T-cell (primary cell): ENCODE measurements at places on chromosomes 7 and 10.
A peak's percentile ranks its signal among the peaks of the same experiment; 100 is the strongest.

DNA sequence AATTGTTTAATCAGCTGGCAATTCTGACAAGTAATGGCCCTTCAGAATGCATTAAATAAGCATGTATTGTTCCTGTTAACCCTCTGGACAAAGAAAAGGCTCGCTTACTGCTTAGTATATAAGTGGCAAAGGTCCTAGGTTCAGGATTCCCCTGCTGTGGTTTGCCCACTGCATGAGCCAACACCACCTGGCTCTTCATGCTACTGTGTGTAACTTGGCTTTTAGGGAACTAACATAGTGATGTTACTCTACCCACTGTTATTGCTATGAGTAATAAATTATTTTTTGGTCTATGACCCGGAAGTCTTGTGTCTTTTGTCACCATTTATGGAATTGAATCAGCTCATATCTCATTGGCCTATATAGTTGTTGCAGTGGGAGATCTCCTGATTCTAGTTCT, 791.7 kb upstream of the PHF14 start:
- DNase-seq = no peak
- H3K4me3 ChIP-seq = no peak overlapping the region
- H3K27me3 ChIP-seq = no peaks in the 10 kb centered on the region
- H3K4me1 ChIP-seq = no peaks in the 10 kb centered on the region
- no peak overlapping the region for H3K27ac ChIP-seq

- no peak overlapping the region for H3K4me3 ChIP-seq
- no peak overlapping the region for H3K27ac ChIP-seq
- peaks cover 7% of the 10 kb centered on the region for H3K27me3 ChIP-seq
- H3K4me1 ChIP-seq = peaks cover 3% of the 10 kb centered on the region
- no peak for DNase-seq
These were observed 92.1 kb downstream of the EBF3 start for GRCh38 chr10:129871966-129872365.

DNA sequence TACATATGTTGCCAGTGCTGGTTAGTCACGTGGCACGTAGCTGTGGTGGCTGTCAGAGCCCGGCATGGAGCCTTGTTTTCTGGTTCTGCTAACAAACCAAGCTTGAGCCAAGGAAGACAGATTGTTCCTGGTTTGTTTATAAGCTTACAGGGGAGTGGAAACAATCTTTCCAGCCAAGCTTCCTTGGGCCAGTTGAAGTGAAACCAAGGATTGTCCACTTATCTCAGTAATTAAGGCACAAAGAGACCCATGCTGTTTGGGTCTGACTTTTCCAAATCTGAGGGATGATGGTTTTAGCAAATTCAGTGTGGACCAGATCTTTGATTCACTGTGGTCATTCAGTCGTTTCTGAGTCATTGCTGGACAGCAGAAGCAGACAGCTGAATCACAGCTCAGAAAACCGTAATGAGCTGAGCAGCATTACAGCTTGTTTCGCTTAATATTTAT, 297.3 kb upstream of the COBL start:
- no peaks in the 10 kb centered on the region for H3K27me3 ChIP-seq
- no peaks in the 10 kb centered on the region for H3K36me3 ChIP-seq
- no peak overlapping the region for H3K27ac ChIP-seq
- H3K4me3 ChIP-seq = no peak overlapping the region

- no peak for DNase-seq
- H3K36me3 ChIP-seq = no peaks in the 10 kb centered on the region
- no peaks in the 10 kb centered on the region for H3K4me1 ChIP-seq
These were observed 86.6 kb downstream of the ODAD2 start for GRCh38 chr10:27912231-27912630.

DNA sequence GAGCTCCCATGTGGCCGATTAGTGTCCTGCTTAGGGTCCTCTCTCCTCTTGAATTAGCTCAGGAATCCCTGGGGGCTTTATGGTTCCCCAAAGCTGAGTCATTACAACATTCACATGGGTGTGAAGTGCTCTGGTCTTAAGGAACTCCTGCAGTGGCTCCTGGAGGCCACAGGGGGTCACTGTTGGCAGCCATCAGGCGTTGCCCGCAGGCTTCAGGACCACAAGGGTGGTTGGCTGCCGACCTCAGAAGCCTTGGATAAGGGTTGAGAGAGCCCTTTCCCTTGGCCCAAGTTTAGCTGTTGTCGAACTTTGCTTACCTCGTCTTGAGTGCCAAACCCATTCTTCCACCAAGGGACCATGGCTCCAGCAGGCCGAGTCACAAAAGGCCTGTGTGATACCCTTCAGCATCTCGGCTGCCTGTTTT, 61.7 kb downstream of the SH2D4B start:
- no peaks in the 10 kb centered on the region for H3K36me3 ChIP-seq
- H3K27ac ChIP-seq = no peak overlapping the region
- no peak overlapping the region for H3K4me3 ChIP-seq
- H3K27me3 ChIP-seq = no peaks in the 10 kb centered on the region
- DNase-seq = peak; percentile 54

- no peaks in the 10 kb centered on the region for H3K27me3 ChIP-seq
- H3K4me3 ChIP-seq = peak overlapping the region; percentile 65
- peaks cover 21% of the 10 kb centered on the region for H3K4me1 ChIP-seq
- DNase-seq = peak; percentile 27
- peak overlapping the region; percentile 0 for H3K27ac ChIP-seq
These were observed 136.0 kb downstream of the KIF20B start for GRCh38 chr10:89837165-89838043.

GRCh38 chr7:131547589-131547988, 8.8 kb downstream of the PODXL start:
- no peak overlapping the region for H3K4me3 ChIP-seq
- H3K27me3 ChIP-seq = no peaks in the 10 kb centered on the region
- H3K36me3 ChIP-seq = no peaks in the 10 kb centered on the region
- no peak for DNase-seq
- no peak overlapping the region for H3K27ac ChIP-seq
- no peaks in the 10 kb centered on the region for H3K4me1 ChIP-seq

GRCh38 chr7:158463317-158463716, 124.3 kb downstream of the PTPRN2 start:
- DNase-seq = no peak
- no peak overlapping the region for H3K27ac ChIP-seq
- no peaks in the 10 kb centered on the region for H3K36me3 ChIP-seq
- no peaks in the 10 kb centered on the region for H3K4me1 ChIP-seq
- H3K4me3 ChIP-seq = no peak overlapping the region

DNA sequence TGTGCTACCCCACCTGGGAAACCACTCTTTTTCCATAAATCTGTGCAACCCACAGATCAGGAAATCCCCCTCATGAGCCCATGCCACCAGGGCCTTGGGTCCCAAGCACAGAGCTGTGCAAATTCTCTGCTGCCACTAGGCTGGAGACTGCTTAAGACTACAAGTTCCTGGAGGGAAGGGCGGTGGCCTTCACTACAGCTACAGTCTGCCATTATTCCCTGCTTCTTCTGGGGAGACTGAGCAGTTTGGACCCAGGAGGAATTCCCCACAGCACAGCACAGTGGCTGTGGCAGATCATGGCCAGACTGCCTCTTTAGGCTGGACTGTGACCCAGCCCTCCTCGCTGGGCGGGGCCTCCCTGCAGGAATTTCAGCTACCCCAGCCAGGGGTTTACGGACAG, 89.7 kb upstream of the GRB10 start:
- H3K36me3 ChIP-seq = no peaks in the 10 kb centered on the region
- no peak overlapping the region for H3K4me3 ChIP-seq
- DNase-seq = no peak

DNA sequence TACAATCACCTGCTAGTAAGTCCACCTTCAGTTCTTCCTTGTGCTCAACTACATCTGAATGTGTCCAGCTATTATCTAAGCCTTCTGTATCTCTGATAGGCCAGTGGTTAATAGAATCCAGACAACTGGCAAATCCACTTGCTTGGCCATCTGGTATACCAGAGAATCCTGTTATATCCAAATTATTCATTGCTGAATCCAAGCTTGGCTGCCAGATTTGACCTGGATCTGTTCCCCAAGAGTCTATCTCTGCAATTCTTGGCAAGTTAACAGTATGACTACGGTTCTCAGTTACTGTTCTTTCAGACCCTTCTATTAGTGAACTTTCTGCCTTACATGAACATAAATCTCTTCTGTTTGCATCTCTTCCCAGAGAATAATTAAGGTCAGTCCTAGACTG, 154.6 kb upstream of the TARP start:
- H3K4me3 ChIP-seq = no peak overlapping the region
- no peaks in the 10 kb centered on the region for H3K27me3 ChIP-seq
- no peaks in the 10 kb centered on the region for H3K36me3 ChIP-seq
- no peak overlapping the region for H3K27ac ChIP-seq
- H3K4me1 ChIP-seq = peaks cover 8% of the 10 kb centered on the region

GRCh38 chr7:142767861-142768260, 2.9 kb upstream of the PRSS2 start:
- H3K27me3 ChIP-seq = no peaks in the 10 kb centered on the region
- H3K4me3 ChIP-seq = no peak overlapping the region
- no peak overlapping the region for H3K27ac ChIP-seq
- DNase-seq = no peak

- no peak for DNase-seq
- H3K4me1 ChIP-seq = no peaks in the 10 kb centered on the region
- H3K36me3 ChIP-seq = no peaks in the 10 kb centered on the region
- H3K4me3 ChIP-seq = no peak overlapping the region
- H3K27me3 ChIP-seq = no peaks in the 10 kb centered on the region
These were observed 755.1 kb upstream of the COBL start for GRCh38 chr7:52071744-52072143.

- no peak overlapping the region for H3K4me3 ChIP-seq
- H3K27ac ChIP-seq = no peak overlapping the region
- no peaks in the 10 kb centered on the region for H3K4me1 ChIP-seq
- H3K27me3 ChIP-seq = no peaks in the 10 kb centered on the region
These were observed 124.2 kb downstream of the SEMA3D start for GRCh38 chr7:85062651-85063050.

DNA sequence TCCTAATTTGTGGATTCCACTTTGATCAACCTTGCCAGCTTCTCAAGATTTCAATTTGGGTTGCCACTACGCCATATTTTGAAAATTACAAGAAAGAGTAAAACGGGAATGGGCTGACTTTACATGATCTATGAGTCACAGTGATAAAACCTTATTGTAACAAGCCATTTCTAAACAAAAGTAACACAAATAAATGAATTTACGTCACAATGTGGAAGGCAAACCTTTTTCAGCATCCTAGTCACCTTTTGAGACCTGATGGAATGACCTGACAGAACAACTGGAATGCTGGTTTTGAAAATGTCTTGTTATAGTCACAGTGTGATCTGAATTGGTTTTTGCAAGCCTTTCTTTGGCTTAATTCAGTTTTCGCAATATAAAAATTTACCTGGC, 85.9 kb downstream of the CDK6 start:
- H3K36me3 ChIP-seq = no peaks in the 10 kb centered on the region
- H3K4me3 ChIP-seq = no peak overlapping the region
- no peaks in the 10 kb centered on the region for H3K27me3 ChIP-seq

GRCh38 chr10:121069061-121069850, 218.1 kb downstream of the WDR11 start:
- no peaks in the 10 kb centered on the region for H3K4me1 ChIP-seq
- H3K36me3 ChIP-seq = no peaks in the 10 kb centered on the region
- H3K27ac ChIP-seq = no peak overlapping the region
- DNase-seq = no peak
- H3K27me3 ChIP-seq = peaks cover 4% of the 10 kb centered on the region
- no peak overlapping the region for H3K4me3 ChIP-seq

DNA sequence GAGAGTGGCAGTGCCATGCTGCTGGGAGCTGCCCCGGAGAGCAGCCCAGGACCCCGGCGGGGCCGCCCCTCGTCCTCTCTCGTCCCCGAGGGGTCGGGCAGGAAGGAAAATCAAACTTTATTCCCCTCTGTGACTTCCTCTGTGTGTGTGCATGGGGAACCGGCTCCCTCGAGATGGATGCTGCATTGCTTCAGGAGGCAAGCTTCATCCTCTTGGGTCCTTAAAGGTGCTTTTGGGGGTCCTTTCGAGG, 726 bp downstream of the MCU start:
- peaks cover 8% of the 10 kb centered on the region for H3K4me1 ChIP-seq
- peak overlapping the region; percentile 38 for H3K27ac ChIP-seq
- no peaks in the 10 kb centered on the region for H3K27me3 ChIP-seq

DNA sequence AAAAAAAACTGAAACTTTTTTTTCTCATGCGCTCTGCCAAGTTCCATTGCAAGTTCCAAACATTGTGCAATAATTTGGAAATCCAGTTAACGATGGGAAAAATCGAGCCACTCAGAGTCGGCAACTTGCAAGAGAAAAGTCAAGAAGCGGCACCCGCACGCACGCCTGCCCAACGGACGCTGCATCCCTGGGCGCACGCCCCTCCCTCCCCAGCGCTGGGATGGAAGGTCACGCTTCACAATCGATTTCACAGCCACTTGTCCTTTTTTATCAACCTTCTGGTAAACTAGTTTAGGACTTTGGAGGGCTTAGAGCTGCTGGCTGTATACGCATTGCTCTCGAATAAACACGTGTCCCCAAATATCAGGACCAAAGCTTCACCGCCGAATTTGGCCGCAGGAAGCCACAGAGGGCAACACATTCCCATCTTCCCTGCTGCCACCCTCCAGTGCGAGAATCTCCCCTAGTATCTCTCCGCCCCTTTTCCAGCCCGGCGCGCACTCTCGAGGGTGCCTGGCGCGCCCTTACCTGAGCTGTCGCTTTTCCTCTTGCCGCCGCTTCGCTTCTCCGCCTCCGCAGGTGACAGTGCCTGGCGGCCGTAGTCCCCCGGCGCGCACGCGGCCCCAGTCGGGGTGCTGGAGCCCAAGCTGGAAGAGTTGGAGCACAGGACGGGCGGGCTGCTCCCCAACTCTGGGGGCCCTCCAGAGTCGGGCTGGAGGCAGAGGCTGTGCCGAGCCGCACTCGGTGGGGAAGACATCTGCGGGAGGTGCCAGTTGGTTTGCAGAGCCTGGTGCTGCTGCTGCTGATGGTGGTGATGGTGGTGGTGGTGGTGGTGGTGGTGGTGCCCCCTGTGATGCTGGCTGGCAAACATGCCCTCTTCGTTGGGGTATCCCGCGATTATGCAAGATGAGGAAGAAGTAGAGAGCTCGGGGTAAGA, 857 bp downstream of the MEOX2 start:
- DNase-seq = no peak
- H3K4me1 ChIP-seq = no peaks in the 10 kb centered on the region
- peaks cover 26% of the 10 kb centered on the region for H3K27me3 ChIP-seq

DNA sequence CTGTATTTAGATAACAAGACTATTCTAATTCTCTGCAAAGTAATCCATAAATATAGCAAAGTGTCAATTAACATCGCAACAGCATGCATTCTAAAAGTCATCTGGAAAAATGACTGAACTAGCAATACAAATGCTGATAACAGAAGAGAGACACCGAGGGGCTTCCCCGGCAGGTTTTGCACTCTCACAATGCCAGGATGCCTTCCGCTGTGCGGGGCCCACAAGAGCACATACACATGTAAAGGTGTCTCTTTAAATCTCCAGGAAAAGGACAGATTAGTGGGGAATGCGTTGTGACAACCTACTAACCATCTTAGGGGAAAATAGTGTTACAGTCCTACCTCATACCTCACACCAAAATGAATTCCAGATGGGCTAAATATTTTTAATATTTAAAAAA, 86.9 kb downstream of the CXCL12 start:
- no peak for DNase-seq
- no peaks in the 10 kb centered on the region for H3K36me3 ChIP-seq
- H3K4me1 ChIP-seq = no peaks in the 10 kb centered on the region
- H3K4me3 ChIP-seq = no peak overlapping the region
- peaks cover 29% of the 10 kb centered on the region for H3K27me3 ChIP-seq
- no peak overlapping the region for H3K27ac ChIP-seq
